Endothelial cell (in vitro differentiated cells): ENCODE measurements at places on chromosomes 5 and 9. TPM values are rescaled to one million over a fixed set of nuclear protein-coding genes. Genes with fewer than 3 reads are reported as not detected.

C5orf52 gene
- not detected for total RNA-seq

DEPDC1B gene
- total RNA-seq, result 6.4 TPM

TPPP gene
- total RNA-seq, result 0.05 TPM

GLRA1 gene
- total RNA-seq, result not detected

MARVELD2 gene
- 6.5 TPM for total RNA-seq

SMIM32 gene
- total RNA-seq, result not detected
